DMS79 treated with DMSO at 0.1 percent for 48 hours (cell line): ENCODE measurements at places on chromosomes 4 and X.

DNA sequence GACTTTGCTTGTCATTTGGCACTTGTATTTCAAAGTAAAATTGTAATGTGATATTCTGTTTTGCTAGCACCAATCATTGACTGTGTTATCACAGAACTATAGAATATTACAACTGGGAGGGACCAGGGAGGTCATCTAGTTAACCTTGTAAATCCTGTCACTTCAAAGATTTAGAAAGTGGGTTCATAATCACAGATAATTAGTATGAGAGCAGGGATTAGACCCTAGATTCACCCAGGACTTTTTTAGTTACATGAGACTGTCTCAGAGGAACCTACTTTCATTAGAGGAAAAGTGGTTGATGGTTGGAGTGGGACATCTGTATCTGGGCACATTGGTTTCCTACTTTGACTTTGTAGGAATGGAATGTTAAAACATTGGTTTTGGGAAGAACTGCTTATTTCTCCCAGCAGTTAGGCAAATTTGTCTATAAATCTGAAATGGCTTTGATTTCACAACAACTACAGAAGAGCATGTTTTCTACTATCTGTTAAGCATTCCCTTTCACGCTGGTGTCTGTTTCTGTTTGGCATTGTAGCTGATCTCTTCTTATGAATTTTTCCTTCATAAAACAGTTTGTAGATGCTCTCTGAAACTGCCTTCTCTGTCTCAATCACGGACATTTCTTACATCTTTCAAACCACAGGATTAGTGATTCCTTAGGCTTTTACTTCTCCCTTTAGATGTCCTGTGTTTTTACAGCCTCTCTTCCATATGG is 144.1 kb downstream of the DIPK2B start:
- no peak for DNase-seq

GRCh38 chr4:101835121-101835904 is 44.8 kb downstream of the BANK1 start:
- no peak for DNase-seq

DNA sequence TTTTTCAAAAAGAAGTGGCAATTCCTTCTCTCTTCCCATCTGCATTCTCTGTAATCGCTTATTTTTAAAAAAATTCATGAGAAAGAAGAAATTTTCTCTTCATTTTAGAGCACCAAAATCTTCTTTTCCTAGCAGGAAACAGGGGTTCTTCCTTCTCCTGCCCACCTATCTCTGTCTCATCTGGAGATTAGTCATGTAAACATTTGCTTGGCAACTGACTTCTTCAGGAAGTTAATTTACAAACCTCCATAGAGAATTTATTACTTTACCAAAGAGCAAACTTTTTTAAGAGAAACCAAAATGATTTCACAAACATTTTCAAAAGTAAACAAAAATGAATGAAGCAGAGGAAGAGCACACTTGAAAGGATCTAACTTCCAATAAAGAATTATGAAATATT is 13.5 kb downstream of the TTC29 start:
- DNase-seq, result no peak

GRCh38 chr4:74675673-74676279 is 118.5 kb downstream of the BTC start:
- DNase-seq, result no peak

GRCh38 chr4:111234939-111235338 is 612.1 kb upstream of the PITX2 start:
- DNase-seq, result no peak

- DNase-seq, result no peak
Measured at GRCh38 chr4:76374798-76375197, 46.1 kb downstream of the CCDC158 start.

- no peak for DNase-seq
Measured at GRCh38 chr4:32374206-32374605, 1654.0 kb downstream of the PCDH7 start.
